Stimulated activated CD4-positive, alpha-beta T cell treated with anti-CD3 and anti-CD28 coated beads, Interleukin-4, amount 100 ng/mL, for 1 hour (primary cell): ENCODE measurements at places on chromosomes 2 and 18.

DNA sequence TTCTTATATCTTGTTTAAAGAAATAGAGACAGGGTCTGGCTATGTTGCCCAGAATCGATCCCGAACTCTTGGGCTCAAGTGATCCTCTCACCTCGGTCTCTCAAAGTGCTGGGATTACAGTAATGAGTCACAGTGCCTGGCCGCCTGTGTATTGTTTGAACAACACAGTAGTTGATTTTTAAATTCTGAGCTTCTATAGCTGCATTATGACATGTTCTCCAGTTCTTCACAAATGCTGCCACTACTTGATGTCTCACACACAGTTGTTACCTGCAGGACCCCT is 7.7 kb upstream of the RHOB start:
- no peak for DNase-seq

GRCh38 chr18:22267697-22268096 is 98.3 kb downstream of the GATA6 start:
- no peak for DNase-seq

GRCh38 chr18:30987467-30988241 is 54.9 kb downstream of the DSC3 start:
- DNase-seq, result no peak

- DNase-seq, result no peak
These were observed 26.5 kb upstream of the C2orf74 start for GRCh38 chr2:61135510-61135909.

DNA sequence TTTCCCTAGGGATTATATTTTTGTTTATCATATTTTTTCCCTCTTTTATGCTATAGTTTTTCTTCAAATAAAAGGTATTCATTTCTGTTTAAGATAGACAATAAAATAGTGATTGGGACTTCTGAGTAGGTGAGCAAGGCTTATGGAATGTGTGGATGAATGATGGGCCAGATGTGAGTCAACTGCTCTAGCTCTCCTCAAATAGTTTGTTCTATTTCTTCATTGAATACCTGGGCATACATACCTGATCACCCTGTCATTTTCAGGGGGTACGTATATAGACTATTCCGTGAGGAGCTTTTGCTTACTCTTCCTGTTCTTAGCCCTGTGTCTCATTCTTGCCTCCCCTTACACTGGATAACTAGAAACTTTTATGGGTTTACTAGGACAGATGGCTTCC is 41.9 kb downstream of the BABAM2 start:
- DNase-seq, result no peak

GRCh38 chr2:159518321-159519005 is 97.9 kb downstream of the BAZ2B start:
- no peak for DNase-seq

DNA sequence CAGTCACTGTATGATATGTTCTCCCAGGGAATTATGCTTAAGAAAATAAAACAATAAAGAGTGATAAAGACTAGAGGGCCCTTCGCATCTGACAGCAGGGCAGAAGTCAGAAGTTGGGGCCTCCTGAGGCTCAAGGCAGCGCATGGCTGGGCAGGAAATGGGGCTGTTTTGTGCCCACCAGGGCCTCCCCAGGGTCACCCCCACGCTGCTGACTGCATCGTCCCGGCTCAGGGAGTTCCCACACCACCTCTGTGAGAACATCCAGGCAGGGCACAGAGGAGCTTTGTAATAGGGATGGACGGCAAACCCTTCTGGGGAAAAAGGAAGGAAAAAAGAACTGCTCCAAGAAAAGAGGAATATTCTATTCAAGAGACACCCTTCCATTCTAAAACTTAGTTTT is 41.2 kb downstream of the PAX3 start:
- no peak for DNase-seq
